Occipital lobe (tissue), 3 donors: ENCODE measurements at places on chromosomes 6 and 20. TPM values are rescaled to one million over a fixed set of nuclear protein-coding genes. Genes with fewer than 3 reads are reported as not detected.

- DNase-seq = no peak
These were observed 77.8 kb downstream of the SYCP2L start for GRCh38 chr6:10964684-10965083.

DNA sequence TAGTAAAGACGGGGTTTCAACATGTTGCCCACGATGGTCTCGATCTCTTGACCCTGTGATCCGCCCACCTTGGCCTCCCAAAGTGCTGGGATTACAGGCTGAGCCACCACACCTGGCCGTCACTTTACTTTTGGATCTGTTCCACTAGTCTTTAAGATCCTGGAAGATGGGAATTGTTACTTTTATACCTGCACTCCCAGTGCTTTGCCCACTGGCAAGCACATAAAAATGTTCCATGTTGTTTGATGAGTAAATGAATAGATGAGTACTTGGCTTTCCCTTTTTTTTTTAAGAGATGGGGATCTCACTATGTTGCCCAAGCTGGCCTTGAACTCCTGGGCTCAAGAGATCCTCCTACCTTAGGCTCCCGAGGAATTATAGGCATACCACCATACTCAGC, 84.8 kb upstream of the SASH1 start:
- DNase-seq = no peak

DNA sequence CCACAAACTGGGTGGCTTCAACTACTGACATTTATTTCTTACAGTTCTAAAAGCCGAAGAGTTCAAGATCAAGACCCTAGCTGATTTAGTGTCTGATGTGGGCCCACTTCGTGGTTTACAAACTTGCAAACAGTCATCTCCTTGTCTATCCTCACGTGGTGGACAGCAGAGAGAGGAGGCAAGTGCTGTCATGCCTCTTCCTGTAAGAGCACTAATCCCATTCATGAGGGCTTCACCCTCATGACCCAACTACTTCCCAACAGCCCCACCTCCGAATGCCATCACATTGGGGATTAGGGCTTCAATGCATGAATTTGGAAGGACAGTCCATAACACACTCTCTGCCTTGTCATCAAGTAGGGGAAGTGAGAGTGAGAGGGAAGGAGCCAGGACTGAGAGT, 15.6 kb upstream of the ISM1 start:
- no peak for DNase-seq

- DNase-seq = no peak
These were observed 129.0 kb downstream of the KIF16B start for GRCh38 chr20:16444057-16444777.

GRCh38 chr20:8352486-8352885, 220.4 kb downstream of the PLCB1 start:
- no peak for DNase-seq

AP5S1 gene
- 5.5 TPM for total RNA-seq

- no peak for DNase-seq
These were observed 206.8 kb upstream of the SMLR1 start for GRCh38 chr6:130620338-130620781.

- no peak for DNase-seq
These were observed 39.6 kb downstream of the KIAA0319 start for GRCh38 chr6:24606200-24606930.

GRCh38 chr6:12009876-12010634, 2.1 kb upstream of the HIVEP1 start:
- no peak for DNase-seq

- no peak for DNase-seq
These were observed 81.4 kb upstream of the ARID1B start for GRCh38 chr6:156695742-156696141.

TRIM38 gene
- total RNA-seq = 0.47 TPM

C6orf141 gene
- 1.2 TPM for total RNA-seq

- no peak for DNase-seq
These were observed 32.4 kb upstream of the RPP40 start for GRCh38 chr6:5036269-5036668.

LPA gene
- total RNA-seq = 1.4 TPM

DNA sequence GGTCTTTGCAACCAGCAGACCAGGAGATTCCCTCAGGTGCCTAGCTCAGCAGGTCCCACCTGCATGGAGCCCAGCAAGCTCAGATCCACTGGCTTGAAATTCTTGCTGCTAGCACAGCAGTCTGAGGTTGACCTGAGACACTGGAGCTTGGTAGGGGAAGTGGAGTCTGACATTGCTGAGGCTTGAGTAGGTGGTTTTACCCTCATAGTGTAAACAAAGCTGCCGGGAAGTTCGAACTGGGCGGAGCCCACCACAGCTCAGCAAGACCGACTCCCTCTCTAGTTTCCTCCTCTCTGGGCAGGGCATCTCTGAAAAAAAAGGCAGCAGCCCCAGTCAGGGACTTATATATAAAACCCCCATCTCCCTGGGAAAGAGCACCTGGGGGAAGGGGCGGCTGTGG, 34.3 kb downstream of the PRSS35 start:
- DNase-seq = no peak

DNA sequence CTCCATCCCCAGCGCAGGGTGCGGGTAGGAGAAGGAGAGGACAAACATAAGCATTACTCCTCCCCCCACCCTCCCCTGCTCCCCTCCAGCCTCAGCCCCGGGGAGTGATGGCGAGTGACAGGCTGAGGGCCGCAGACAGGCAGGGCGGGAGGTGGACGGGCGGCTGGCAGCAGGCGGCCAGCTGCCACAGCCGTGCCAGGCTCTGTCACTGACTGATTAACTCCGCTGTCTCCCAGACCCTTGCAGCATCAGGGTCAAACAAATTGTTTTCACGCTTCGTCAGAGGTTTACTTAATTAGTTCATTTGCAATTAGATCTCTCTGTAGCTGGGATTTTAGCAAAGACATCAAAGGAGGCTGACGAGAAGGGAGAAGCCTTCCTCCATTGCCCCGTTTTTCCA, 41.9 kb downstream of the FOXP4 start:
- DNase-seq = no peak

ID1 gene
- 66.9 TPM for total RNA-seq

ZNF334 gene
- total RNA-seq = 13.6 TPM

GRCh38 chr6:41652866-41653652, 14.8 kb downstream of the MDFI start:
- DNase-seq = no peak

DNA sequence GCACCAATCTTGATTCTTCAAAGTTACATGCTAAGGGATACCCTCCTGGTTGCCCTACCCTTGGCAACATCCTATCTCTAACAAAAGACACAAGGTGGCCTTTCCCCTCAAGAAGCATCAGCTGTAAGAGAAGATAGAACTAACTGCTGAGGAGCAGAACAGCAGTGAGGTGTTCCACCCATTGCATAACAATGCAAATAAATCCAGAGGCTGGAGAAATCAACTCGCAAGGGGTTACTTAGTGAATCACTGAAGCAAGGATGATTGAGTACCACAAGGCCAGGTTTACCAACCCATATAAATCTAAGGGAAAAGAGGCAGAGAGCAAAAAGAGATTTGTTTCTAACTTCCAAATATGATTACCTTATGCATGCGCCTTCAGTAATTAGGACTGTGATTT, 36.7 kb downstream of the F13A1 start:
- DNase-seq = no peak

MMP24 gene
- 76.1 TPM for total RNA-seq

- DNase-seq = no peak
These were observed 61.4 kb upstream of the GPR6 start for GRCh38 chr6:109916759-109917158.
